ENCODE measurements at places on chromosomes 12 and 14.

DNA sequence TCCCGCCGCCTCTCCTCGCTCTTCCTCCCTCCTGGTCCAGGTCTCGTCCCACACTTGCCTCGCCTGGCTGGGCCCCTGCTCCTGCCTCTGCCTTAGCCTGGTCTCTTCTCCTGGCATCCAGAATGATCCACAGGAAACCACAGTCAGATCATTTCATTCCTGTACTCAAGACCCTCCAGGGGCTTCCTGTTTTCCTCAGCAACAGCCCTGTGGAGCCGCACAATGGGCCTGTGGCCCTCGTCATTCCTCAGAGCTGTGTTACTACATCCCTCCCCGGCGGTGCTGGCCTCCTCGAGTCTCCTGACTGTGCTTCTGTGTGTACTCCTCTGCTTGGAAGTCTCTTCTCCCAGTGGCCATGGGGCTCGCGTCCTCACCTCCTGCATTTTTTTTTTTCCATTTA is 20.1 kb downstream of the ATP6V0A2 start:
- no peak for DNase-seq

DNA sequence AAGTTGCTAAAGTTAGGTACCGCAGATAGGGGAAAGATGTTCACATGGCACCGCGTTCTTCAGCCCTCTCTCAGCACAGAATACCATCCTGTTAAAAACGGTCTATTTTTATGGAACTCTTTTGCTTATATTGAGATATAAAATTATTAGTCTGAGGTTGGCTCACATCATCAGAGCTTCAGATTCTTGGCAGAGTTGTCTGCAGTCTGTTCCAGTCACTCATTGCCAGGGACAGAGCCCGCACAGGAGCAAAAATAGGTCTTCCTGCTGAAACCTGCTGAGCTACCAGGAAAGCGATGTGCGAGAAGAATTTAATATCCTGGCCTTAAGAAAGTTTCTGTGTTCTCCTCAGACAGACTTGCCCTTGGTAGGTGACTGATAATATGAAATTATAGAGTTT is 249.8 kb downstream of the VRK1 start:
- no peak for DNase-seq

GRCh38 chr12:113203852-113204760 is 17.2 kb upstream of the TPCN1 start:
- no peak for DNase-seq

DNA sequence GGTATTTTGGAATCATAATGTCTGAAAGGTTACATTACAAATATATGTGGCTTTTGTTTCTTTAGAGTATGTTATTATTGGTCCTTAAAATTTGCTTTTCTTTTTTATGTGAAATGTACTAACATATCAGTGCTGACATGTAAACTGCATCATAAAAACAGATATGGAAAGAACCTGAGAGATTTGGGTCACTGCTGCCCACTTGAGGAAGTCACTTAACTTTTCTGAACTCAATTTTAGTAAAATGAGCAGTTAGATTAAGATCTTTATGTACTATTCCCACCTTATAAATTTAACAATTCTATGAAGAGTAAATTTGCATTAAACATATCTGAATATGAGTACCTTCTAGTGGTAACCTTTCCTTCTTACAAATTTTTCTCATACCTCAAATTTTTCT is 7.5 kb downstream of the PTGR2 start:
- DNase-seq: no peak

DNA sequence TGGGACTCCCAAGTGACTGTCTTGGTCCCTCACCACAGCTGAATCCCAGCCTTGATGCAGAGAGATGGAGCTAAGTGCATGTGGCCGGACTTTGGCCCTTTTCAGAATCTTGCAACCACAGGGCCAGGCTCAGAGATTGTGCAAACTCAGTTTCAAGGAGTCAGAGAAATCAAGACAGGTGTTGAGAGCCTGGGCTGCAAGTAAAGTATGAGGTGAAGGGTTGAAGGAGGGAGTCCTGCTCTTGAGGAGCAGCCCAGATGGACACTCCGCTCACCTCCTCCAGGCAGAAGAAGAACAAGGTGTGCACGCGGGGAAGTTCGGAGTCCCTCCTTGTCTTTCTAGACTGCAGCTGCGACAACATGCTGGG is 6.3 kb upstream of the BMP4 start:
- DNase-seq: no peak

DNA sequence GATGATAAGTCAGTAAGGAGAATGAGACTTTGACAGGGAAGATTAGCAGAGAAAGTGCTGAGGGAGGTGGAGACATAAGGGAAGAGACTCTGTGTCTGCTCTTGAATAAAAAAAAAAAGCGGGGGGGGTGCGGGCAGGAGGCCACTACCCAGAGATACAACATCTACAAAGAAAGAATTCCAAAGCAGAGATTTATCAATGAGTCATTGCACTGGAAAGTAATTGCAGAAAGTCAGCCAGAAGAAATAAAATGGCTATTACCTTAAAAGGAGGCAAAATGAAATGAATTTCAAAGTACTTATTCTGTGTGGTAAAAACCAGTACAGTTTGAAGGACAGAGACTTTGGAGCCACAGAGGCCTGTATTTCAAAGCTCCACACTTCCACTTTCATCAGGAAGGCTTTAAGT is 267.1 kb upstream of the PRKD1 start:
- no peak for DNase-seq

- DNase-seq: no peak
Observed at GRCh38 chr14:76984787-76985375, 43.6 kb downstream of the IRF2BPL start.

GRCh38 chr14:68464711-68465110 is 328.2 kb downstream of the ZFP36L1 start:
- no peak for DNase-seq

GRCh38 chr12:6539707-6540134 is 5.4 kb downstream of the GAPDH start:
- DNase-seq: no peak

DNA sequence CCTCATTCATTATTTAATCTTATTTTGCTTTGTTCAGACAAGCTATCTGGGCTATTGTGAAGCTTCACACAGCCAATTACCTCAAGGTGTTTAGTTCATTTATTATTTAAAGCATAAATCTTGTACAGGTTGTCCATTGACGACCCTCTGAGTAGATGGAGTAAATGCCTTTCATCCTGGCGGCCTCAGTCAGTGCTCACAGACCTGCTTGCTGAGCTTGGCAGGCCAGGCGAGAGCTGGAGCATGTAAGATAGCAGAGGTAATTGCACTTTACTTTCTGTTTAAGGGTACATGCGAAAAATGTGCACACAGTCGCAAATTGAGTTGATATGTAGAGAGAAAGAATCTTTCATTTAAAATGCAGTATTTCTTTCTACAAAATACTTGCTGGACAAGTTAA is 224.4 kb downstream of the NPAS3 start:
- DNase-seq: no peak

DNA sequence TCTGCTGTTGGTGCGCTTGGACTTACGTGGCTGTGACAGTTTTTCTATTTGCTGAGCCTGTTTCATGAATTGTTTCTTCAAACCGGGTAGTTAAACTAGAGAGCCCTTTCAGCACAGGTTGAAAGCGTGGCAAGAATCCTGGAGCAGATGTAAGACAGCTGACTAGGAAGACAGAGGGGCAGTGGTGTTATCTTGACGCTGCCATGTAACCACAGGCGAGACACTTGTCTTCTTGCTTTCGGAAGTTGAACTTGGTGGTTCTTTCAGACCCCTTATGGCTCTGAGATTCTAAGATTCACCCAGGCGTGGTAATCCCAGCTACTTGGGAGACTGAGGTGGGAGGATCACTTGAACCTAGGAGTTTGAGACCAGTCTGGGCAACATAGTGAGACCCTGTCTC is 4.3 kb downstream of the EMP1 start:
- DNase-seq: no peak
